ENCODE measurements at places on chromosomes 11 and 22.

DNA sequence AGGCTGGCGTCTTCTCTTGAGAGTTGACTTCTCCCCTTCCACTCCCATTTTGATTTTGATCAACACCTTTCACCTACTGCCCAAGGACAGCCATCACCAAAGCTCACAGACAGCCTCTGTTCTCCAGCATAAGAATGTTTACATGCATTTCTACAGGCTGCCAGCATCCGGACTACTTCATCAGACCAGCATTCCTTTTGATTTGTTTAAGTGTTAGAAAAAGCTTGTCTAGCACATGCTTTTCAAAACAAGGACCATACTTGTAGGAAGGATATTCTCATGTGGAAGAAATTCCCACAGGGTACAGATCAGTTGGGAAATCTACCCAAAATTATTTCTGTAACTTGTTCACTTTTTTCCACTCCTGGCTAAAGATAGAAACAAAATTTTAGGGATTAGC is 6.2 kb upstream of the KCNA4 start:
- no peak for DNase-seq

DNA sequence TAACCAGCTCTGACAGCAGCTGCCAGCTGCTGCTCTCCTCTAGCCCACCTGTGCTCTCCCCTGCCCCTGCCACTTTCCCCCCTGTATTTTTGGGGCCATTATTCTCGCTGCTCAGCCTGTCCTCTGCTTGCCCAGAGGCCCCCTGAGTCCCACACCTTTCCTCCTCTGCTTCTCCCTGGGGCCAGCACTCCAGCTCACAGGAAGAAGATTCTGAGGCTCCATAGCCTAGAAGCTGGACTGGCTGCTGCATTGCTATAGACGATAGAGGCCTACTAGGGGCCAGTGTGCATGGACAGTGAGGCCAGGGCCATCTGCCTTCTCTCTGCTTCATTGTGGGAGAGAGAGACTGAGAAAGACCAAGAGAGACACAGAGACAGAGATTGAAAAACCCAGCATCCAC is 679 bp downstream of the OMP start:
- no peak for DNase-seq

DNA sequence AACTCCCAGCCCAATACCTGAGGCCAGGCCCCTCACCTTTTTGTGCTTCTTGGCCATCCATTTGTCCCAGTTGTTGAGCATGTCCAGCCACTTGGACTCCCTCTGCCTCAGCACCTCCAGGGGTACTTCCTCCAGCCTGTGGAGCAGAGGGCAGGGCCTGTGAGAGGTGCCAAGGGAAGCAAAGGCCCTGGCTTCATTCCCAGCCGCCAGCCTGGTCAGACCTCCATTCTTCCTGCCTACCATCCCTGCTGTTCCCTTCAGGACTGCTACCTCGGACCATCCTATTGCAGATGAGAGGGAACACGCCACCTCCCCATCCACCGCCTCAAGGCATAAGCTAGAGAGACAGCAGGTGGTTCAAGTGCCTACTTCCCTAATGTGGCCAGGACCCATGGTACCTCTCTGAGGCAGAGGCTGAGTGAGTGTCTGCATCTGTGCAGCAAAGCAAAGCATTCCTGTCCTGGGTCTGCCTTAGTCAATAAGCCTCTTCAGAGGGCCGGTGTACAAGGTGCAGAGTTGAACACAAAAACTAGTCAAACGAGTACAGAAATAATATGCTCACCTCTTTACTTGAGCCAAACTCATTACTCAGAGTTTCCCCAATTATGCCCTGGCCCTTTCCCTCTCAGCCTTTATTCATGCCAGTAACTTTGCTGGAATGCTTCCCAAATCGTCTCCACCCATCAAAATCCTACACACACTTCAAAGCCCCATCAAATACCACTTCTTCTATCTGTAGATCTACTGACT is 15.4 kb upstream of the CASTOR1 start:
- no peak for DNase-seq

- no peak for DNase-seq
Observed at GRCh38 chr11:125807909-125808308, 20.0 kb downstream of the PATE3 start.

DNA sequence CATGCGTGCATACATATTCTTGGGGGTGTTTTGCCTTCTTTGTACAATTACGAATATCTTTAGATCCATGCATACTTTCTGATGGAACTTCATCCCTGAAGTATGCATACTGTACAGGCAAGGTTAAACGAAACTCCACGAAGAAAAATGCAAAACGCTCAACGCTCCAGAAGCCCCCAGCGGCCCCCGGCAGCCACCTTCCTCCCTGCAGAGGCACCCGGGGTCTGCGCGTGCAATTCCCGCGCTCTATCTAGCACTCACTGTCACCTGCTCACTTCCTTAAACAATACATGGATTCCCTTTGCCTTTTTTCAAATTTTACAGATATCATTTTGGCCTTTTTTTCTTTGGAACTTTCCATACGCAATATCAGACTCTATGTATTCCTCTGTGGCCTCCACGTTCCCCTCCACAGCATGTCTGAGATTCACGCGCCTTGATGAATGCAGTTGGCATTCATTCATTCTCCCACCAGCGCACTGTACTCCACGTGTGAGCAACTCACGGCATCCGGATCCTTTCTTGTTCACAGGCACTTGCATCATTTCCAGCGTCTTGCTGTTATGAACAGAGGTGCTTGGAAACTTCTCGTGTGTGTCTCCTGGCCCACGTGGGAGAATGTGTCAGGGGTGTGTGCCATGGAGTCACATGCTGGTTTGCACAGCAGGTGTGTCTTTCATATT is 214.3 kb downstream of the CTTN start:
- DNase-seq, result no peak

DNA sequence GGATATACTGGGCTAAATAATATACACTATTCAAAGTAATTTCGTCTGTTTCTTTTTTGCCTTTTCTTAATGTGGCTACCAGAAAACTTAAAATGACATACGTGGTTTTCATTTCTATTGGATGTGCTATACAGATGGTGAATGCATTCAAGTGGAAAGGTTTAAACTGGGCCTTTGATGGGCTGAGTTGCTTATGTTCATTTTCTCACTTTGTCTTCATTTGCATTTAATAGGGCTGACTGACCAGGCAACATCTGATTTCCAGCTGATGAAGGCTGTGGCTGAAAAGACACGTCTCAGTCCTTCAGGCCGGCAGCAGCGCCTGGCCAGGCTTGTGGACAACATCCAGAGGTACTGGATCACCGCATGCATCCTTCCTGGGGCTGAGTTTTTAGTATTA is 27.9 kb downstream of the PIWIL4 start:
- no peak for DNase-seq

DNA sequence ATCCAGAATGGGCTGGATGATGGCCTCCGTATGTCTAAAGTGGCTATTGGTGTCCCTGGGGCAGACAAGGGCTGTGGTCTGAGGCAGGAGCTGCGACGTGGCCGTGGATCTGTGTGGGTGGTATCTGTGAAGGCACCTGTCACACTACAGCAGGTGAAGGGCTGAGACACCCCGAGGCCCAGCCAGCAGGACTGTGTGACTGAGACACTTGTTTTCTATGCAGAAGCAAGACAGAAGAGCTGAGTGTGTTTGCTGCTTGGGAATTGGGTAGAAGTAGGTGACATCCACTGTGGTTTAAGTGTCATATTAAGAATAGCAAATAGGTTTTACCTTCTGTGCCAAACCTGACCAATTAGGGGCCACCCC is 35.0 kb downstream of the AMPD3 start:
- no peak for DNase-seq

- DNase-seq, result no peak
Observed at GRCh38 chr11:71232364-71232763, 20.0 kb downstream of the SHANK2 start.

- DNase-seq, result no peak
Observed at GRCh38 chr11:35911013-35911412, 32.8 kb upstream of the LDLRAD3 start.

GRCh38 chr11:21514316-21514715 is 678.6 kb upstream of the ANO5 start:
- DNase-seq, result no peak

DNA sequence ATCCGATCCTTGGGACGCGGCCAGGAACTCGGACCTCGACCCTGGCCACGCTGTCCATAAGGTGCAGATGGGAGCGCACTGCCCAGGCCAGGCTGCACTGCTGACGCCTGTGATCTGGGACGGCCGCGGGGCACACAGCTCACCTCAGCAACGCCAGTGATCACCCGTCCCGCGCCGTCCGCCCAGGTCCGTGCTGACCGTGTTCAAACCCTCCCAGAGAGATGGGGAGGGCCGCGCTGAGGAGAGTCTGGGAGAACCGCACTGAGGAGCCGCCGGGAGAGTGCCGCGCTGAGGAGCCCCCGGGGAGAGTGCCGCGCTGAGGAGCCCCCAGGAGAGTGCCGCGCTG is 636 bp downstream of the KCNQ1OT1 start:
- no peak for DNase-seq

GRCh38 chr22:49015459-49015858 is 812.2 kb downstream of the BRD1 start:
- DNase-seq, result no peak

GRCh38 chr11:44624761-44625221 is 59.3 kb downstream of the CD82 start:
- DNase-seq, result no peak

DNA sequence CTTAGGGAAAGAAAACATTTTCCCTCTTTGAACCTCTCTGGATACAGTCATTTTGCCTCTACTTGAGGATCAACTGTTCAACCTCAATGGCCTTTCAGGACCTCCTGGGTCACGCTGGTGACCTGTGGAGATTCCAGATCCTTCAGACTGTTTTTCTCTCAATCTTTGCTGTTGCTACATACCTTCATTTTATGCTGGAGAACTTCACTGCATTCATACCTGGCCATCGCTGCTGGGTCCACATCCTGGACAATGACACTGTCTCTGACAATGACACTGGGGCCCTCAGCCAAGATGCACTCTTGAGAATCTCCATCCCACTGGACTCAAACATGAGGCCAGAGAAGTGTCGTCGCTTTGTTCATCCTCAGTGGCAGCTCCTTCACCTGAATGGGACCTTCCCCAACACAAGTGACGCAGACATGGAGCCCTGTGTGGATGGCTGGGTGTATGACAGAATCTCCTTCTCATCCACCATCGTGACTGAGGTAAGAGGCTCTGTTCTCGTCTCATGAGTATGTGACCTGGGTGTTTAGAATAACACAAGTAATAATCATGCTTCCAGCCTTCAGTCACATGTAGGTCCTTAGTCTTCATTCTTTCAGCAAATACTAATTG is 495 bp downstream of the SLC22A9 start:
- no peak for DNase-seq

DNA sequence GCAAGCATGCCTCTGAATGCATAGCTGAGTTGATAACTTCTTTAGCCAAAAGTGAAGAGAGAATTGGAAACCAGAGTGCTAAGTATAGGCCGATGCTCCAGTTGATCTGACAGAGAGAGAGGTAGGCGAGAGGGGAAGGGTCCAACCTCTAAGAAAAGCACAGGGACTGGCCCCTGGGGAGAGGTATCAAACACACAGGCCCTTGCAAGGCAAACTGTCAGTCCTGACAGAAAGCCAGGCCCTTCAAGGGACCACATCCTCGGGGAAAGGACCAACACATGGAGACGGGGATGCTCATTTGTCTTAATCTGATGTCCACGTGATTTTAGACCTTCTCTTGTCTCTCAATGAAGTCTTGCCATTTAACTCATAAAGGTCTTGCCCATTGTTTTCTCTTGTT is 43.9 kb upstream of the SPATA19 start:
- DNase-seq, result no peak

DNA sequence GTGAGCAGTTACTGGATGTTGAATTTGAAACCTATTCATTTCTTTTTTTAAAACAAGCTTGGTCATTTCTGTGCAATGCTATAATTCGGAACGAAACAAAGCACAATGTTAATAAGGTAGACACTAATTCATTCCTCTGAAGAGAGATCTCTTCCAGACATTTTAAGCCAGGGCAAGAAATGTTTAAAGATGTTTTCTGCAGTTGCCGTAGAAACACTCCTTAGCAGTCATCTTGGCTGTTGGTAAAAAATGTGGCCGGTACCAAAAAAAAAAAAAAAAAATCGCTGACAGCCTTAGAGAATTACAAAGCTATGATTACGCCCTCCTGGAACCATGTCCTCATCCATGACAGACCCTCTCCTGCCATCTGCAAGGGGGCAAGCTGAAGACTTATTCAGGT is 66.4 kb upstream of the TTC12 start:
- no peak for DNase-seq

DNA sequence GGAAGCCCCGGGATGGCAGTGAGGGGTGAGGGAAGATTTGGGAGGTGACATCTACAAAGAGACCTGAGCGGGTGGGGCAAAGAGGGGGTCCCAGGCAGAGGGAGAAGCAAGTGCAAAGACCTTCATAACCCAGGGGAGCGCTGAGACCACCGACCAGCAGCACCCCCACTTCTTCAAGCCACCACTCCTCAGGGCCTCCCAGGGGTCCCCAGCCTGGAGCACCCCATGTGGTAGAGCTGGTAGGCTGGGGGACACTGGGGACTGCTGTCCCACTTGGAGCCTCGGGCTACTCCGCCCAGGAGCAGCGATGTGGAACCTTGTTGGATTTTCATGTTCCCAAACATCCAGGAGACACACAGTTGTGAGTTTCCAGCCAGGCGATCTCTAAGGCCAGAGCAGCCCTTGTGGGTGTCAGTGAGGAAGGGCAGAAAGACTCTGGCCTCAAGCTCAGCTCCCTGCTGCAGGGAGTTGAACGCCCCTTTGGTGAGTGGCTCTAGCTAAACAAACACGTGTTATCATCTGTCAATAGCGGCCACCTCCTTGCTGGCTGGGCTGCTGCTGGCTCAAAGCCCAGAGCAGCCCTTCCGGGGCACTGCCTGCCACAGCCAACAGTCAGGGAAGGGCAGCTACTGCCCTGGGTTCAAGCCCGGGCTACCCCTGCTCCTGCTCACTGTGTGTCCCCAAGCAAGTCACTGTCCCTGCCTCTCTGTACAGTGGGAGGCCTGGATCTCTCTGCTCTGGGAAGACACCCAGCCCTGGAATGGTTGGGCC is 25.7 kb upstream of the CHKA start:
- peak; percentile 54 for DNase-seq

DNA sequence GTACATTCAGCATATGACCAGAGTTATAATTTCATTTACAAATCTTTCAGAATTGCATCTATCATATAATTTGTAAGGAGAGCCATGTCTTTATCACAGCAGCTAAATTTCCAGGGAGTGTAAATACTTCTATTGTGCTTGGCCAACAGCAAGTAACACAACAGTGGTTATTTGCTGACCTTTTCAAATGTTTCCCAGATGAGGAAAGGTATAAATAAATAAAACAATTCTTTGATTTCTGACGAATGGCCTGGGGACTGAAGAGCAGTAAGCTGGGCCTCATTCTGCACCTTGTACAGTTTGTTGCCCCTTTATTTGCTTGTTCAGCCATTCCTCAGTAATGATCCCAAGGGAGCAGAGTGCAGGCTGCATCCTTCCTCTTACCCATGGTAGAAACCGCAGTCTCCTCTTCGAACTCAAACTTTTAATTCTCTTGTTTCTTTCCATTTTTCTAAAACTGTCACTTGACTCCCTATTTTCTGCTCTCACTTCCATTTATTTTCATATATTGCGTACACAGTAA is 132.8 kb downstream of the DDX10 start:
- no peak for DNase-seq

DNA sequence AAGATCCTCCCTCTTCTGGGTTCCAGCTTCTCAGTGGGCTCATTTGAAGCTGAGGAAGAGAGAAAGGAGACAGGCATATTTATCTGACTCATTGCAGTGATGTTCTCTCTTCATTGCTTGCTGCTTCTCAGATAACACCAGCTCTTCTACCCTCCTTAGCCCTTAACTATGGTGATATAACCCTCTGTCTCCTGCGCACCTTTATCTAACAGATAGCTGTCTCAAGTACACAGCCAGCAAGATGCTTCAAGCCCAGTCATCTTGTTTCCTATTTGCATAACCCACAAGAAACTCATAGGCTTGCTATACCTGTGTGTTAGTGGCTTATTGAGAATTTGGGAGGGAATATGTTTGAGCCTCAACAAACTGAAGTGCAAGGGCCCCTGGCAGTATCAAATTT is 12.6 kb downstream of the PRSS23 start:
- no peak for DNase-seq

Measured in NCI-H748 treated with DMSO at 0.1 percent for 48 hours (cell line).